A172 (cell line): ENCODE measurements at places on chromosomes 7 and 10. TPM values are rescaled to one million over a fixed set of nuclear protein-coding genes. Genes with fewer than 3 reads are reported as not detected.

DNA sequence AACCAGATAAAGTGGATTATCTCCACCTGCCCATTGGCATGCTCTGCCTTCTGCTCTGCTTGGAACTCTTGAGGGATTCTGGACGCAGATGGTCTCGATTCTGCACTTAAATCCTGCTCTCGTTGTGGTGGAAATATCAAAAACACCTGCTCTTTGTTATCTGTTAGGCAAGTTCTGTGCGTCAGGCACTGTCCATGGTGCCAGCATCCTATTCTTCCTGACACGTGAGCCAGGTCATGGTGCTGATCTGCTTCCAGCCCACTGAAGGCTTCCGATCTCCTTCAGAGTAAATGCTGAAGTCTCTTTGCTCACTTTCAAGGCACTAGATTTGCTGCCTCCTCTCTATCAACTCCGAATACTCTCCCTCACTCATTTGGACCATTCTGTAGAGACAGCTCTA lies 505.6 kb downstream of the HTR7 start:
- no peak for DNase-seq

DNA sequence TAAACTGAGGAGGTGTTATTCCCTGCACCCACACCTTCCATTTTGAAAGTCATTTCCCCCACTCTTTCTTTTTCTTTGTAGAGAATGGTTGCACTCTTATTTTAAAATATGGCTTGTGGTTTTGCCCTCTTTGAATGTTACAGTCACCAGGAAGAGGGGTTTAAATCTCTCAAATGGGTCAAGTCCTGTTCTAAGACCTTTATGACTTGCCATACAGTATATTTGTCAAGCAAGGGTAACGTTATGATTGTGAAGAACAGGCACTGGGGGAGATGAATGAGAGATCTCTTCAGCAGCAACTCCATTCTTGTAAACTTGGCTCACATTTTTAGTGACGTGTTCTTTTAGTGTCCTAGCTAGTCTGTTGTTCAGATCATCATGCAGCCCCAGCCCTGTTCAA lies 634.7 kb downstream of the KCNMA1 start:
- DNase-seq, result no peak

IGFBP1 gene
- total RNA-seq, result 0.12 and 0.22 TPM in 2 replicates

GRCh38 chr7:5754981-5755599 lies 26.4 kb downstream of the RNF216 start:
- DNase-seq, result no peak

MAP3K8 gene
- 12.4 and 14.9 TPM in 2 replicates for total RNA-seq

DNA sequence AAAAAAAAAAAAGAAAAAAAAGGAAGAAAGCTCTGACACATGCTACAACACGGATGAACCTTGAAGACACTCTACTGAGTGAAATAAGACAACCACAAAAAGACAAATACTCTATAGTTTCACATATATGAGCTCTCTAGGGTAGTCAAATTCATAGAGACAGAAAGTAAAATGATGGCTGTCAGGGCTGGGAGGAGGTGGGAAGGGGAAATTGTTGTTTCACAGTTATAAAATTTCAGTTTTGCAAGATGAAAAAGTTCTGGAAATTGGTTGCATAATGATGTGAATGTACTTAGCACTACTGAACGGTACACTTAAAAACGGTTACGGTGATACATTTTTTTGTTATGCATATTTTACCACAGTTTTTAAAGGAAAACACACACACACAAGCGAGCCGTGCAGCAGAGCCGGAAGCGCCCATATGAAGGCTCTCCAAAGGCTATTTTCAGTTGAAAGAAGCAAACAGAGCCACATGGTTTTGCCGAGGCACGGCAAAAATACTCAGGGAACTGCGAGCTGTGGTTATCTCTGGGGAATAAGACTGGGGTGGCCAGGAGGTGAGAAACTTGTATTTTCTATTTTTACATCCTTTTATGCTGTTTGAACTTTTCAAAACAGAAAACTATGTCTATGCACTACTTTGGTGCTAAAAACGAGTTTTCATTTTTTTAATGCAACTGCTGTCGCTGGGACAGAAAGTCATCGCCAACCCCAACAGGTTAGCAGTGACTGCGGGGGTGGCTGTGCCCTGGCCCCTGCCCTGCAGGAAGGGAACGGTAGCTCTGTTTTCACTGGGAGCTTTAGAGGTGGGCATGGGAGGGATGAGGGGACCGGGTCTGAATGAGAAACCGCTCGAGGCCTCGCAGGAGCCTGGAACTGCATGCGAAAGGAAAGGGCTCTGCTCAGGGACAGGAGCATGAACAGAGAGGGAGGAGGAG lies 132.9 kb downstream of the OAT start:
- DNase-seq, result no peak

AKR1E2 gene
- total RNA-seq, result not detected in 2 replicates

- no peak for DNase-seq
Observed at GRCh38 chr10:105973902-105974301, 1190.6 kb downstream of the SORCS1 start.
